ENCODE measurements at places on chromosomes 13 and 19. TPM values are rescaled to one million over a fixed set of nuclear protein-coding genes. Genes with fewer than 3 reads are reported as not detected.

GRCh38 chr19:11130824-11131455 lies 24.6 kb downstream of the SPC24 start:
- DNase-seq = peak; percentile 68

GRCh38 chr19:5608291-5608690 lies 14.3 kb downstream of the SAFB2 start:
- no peak for DNase-seq

GRCh38 chr19:10095622-10095947 lies 6.9 kb downstream of the ANGPTL6 start:
- DNase-seq = no peak

DNA sequence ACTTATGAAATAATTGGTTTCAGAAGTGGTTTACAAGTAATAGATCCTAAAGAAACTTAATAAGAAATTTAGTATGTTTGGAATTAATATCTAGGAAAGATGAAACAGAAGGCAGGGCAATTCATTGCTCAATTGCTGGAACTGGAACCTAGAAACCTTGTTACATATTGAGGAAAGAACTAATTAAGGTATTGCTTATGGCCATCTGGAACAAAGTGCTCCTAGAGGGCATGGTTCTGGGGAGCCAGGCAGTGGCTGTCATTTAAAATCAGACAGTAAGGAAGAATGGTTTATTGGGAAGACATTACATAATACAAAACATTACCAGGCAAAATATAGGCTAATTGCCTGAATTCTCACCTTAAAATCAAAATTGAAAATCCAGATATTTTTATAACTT lies 224.1 kb downstream of the SLITRK6 start:
- DNase-seq = peak; percentile 35

DNA sequence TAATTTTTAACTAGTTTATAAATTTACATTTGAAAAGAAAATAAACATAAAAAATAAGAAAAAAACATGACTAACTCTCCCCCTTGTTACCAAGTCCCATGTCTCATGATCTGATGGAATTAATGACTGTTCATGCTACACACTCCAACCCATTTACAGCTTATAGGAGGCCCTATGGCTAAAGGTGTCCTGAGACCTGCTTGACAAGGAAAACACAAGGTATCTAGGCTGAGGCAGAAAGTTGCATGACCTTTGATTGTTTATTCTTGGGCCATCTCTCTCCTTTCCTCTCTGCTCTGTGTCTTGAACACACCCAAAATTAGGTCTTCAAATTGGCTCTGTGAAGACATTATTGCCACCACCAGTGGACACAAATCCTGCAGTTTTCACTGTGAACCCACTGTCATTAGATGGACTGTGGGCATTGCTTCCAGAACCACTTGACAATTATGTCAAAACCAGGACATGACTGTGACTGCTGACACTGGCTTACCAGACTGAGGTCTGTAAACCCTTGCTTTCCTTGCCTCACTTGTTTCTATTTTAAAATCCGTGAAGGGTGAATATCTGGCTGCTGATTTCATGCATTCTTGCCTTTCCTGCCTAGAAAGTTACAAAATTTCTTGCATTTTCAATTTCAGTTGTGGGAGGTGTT lies 386.5 kb upstream of the SPRY2 start:
- DNase-seq = no peak

DNA sequence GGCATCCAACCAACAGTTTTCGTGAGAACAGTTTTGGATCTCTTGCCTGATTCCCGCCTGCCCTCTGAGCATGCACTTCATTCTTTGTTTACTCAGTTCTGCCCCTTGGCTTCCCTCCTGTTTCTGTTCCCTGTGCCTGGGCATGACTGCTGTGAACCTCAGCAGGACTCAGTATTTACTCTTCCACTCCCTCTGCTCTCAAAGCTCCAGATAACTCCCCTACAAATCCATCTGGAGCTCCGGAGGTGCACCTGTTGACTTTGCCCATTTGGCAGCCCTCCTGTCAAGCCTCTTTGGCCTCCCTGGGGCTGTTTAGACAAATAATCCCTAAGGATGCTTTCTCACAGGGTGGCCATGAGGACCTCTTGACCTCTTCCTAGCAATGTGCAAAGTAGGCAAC lies 34.2 kb upstream of the ARGLU1 start:
- DNase-seq = no peak

- peak; percentile 96 for DNase-seq
These were observed 81.2 kb downstream of the KDM4B start for GRCh38 chr19:5050067-5050656.

DNA sequence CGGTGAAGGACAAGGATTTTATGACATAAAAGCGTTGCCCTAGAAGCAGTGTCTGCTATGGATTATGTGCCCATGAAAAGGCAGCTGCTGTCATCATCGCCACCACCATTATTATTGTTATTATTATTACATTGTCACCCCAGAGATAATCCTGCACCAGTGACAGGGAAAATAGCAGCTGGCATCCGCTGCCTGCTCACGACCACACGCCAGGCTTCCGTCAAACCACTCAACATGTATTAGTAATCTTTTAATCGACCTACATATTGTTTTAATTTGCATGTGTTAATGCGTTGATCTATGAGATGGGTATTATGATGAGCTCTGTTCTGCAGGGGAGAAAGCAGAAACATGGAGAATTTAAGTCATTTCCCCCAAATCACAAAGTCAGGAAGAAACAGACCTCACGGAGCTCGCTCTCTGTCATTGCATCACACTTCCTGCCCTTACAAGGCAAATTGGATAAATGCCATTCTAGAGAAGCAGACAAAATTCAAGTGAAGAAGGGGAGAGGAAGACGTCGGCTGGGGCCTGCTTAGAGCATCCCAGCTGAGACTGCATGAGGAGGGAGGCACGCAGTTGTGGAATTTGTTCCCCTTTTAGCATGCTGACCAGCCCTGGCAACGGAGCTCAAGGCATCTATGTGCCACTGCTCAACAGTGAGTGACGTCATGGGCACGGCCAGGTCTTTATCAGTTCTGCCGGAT lies at the start of gene FFAR3:
Gene FFAR3, plus strand, starts transcription at position 594 of the 707 bp plus-strand sequence. CDS start 431 bp downstream, outside the sequence.
- DNase-seq = peak; percentile 15

- DNase-seq = no peak
These were observed 292.1 kb upstream of the MAB21L1 start for GRCh38 chr13:35768551-35768950.

- DNase-seq = no peak
These were observed 197.7 kb downstream of the SLITRK6 start for GRCh38 chr13:85601526-85601925.

DNA sequence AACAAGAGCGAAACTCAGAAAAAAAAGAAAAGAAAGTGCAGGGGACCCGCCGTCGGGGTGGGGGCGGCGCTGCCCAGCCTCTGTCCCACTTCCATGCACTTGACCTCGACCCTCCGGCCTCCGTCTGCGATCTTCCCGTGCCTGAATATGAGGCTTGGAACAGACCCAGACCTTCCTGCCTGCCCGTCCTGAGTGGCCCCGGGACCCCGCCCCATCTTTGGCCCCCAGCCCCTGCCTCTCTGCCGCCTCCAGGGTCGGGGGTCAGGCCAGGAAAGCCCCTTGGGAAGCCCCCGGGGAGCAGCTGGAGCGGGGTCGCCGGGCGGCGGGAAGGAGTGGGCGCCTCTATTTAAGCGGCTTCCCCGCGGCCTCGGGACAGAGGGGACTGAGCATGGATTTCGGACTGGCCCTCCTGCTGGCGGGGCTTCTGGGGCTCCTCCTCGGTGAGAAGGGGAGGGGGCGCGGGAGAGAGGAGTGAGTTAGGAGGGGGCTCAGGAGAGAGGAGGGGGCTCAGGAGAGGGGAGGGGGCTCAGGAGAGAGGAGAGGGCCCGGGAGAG lies at the start of gene MADCAM1:
Gene MADCAM1, plus strand, starts transcription at position 375 of the 554 bp plus-strand sequence. Its CDS starts 14 bp downstream, at position 389.
- DNase-seq = no peak

DNA sequence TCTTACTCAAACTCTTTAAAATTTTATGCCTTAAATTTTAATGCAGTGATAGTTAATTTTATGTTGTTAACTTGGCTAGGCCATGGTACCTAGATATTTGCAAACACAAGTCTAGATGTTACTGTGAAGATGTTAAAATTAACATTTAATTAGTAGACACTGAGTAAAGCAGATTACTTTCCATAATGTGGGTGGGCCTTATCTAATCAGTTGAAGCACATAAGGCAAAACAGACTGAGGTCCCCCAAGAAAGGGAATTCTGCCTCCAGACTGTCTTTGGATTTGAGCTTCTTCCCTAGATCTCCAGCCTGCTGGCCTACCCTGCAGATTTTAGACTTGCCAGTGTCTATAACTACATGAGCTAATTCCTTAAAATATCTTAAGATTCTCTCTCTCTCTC lies 294.0 kb downstream of the ENOX1 start:
- no peak for DNase-seq

DNA sequence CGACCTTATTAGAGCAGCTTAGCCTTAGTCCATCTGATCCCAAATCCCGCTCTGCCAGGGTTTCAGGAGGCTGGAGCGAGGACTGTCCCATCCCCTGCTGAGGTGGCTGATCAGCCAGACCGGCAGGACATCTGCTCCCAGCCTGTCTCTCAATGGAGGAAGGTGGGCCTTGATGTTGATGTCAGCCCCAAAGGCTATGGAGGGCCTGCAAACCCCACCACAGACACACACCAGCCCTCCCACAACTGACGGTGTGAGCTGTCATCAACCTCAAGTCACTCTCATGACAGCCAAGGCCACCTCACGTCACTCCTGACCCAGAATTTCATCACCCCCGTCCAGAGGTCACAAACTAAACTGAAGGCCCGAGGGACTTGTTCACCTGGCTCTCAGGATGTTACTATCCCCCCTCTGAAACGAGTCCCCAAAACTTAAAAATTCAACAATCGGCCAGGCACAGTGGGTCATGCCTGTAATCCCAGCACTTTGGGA lies 25.5 kb downstream of the RHPN2 start:
- DNase-seq = peak; percentile 8

DNA sequence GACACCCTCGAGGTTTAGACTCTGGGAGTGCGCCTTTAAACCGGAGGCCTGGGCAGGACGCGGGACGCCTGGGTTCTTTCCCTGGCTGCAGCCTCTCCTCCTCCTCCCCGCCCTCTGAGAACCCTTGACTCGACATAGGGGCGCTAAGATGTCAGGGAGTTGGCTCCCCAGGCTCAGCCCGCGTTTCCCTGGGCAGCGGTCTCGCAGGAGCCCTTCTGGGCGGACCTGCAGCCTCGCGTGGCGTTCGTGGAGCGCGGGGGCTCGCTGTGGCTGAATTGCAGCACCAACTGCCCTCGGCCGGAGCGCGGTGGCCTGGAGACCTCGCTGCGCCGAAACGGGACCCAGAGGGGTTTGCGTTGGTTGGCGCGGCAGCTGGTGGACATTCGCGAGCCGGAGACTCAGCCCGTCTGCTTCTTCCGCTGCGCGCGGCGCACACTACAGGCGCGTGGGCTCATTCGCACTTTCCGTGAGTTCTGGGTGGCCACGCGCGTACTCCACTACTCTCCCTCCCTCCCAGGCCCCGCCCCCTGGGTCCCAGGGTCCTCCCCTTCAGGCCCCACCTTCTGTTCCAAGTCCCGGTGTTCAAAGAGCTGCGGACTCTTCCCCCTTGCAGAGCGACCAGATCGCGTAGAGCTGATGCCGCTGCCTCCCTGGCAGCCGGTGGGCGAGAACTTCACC lies 1.3 kb downstream of the ICAM5 start:
- no peak for DNase-seq

DNA sequence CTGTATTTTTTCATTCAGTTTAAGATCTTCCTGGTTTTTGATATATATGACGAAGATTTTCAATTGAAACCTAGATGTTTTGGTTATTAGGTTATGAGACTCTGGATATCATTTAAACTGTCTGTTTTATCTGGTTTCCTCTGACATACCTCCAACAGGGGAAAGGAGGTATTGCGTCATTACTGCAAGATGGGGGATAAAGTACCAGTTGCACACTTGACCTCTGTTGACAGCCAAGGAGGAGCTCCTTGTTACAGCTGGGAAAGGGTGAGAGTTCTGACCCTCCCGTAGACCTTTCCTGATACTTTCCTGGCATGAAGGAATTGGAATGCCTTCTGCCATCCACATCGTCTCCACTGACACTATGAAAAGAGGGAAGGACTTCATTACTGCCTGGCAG lies 82.0 kb upstream of the SHISA2 start:
- no peak for DNase-seq

DNA sequence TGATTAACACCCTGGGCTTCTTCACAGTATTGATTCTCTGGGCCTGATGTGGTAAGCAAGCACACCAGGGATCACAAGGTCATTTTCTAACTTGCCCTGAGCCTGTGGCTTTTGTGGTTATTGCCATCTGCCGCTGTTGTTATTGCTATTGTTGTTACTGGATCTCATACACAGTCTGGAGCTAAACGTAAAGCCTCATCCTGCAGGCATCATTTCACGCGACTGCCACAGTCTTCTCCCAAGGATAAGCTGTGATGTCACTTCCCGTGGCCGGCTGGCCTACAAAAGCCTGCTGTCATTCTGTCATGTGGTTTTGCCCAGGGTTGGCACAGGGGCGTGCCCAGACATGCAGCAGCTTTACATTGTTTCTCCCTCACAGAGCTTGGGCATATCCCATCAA lies 154.0 kb upstream of the GPR12 start:
- no peak for DNase-seq

DNA sequence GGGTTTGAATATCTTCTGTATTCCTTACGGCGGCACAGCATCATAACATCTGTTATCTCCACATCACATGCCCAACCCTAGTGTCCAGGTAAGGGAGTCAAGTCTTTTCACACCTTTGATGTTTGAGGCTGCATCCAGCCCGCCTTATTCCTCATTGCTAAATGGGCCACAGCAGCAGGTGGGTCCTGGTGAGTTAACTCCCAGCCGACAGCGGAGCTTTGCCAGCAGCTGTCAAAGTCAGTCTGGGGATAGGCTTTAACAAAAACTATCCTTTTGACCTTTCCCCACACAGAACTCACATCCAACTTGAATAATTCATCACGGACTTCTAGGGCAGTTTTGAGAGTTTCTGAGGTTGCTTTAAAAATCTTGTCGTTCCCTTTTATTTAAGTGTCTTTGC lies 235.1 kb downstream of the DLEU7 start:
- DNase-seq = no peak

DNA sequence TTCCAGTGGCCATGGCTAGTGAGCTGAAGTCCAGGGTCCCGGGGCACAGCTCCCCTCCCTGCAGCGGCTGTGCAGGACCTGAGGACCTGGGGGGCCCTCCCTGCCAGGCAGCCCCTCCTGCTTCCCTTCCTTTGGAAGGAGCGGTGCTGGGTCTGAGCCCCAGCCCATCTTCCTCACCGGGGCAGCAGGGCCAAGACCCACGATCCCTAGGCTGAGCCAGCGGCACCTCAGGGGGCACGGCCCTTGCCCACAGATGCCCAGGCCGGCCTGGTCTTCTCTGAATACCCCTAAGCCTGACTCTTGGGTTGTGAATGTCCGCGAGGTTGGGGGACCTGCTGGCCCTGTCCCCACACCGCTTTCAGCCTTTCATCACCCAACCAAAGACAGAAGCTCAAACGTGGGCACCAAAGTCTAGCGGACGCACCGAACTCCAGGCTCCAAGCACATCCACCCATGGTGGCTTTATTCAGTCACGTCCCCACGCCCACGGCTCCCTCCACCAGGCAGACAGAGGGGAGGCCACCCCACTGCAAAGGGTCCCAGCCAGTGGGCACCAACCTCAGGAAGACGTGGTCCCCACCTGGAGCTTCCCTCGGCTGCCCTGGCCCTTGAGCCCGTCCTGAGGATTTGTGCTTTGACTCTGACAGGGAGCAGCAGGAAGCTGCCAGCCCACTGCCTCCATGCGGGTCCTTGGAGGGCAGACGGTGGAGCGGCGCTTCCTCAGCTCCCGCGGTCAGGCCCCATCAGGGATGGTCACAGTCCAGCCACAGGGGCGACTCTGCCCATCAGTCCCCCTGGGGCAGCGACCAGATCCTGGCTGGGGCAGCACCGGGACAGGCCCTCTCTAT lies 8.3 kb upstream of the MEX3D start:
- DNase-seq = no peak

KLK11 gene
- polyA plus RNA-seq = 1.6 TPM

PCP2 gene
- not detected for polyA plus RNA-seq

LIM2 gene
- polyA plus RNA-seq = not detected

ZSCAN18 gene
- 158 TPM for polyA plus RNA-seq

MBD3L2 gene
- polyA plus RNA-seq = not detected

IGSF23 gene
- not detected for polyA plus RNA-seq

ZBTB45 gene
- 16.1 TPM for polyA plus RNA-seq
